ENCODE measurements at places on chromosomes 2 and 18.

- no peak for DNase-seq
Observed at GRCh38 chr2:199405241-199405640, 52.5 kb downstream of the SATB2 start.

- DNase-seq: no peak
Observed at GRCh38 chr2:120984046-120984445, 248.4 kb downstream of the GLI2 start.

GRCh38 chr2:170298115-170298514 lies 120.2 kb downstream of the MYO3B start:
- DNase-seq: no peak

- no peak for DNase-seq
Observed at GRCh38 chr2:202425036-202425435, 48.9 kb downstream of the BMPR2 start.

DNA sequence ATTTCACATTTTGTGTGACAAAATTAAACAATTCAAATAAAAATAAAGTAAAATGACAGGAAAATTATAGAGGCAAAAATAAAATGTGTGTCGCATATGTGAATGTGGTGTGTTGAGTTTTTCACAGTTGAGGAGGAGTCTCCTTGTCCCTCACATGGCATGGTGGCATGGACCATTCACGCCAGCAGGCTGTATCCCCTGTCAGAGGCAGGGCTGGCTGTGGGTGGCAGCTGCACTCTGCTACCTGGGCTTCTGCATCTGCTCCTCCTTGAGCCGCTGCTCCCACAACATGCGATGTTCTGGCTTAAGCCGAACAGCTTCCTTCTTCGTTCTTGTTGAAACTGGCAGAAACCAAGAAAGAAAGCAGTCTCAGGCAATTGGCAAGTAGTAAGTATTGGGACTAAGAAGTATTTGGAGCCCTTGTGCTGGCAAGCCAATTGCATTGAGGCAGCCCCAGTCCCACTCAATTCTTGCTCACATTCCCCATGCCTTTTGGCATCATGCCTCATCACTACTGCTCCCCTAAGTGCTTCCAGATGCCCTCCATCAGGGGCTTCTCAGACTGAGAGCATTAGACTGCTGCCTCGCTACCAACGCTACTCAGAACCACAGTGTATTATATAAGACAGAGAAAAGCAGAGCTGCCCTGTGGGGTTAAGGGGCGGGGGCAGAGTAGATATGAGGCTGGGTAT lies 177.9 kb upstream of the NABP1 start:
- no peak for DNase-seq

GRCh38 chr2:192544371-192544955 lies 349.7 kb upstream of the TMEFF2 start:
- DNase-seq: no peak

DNA sequence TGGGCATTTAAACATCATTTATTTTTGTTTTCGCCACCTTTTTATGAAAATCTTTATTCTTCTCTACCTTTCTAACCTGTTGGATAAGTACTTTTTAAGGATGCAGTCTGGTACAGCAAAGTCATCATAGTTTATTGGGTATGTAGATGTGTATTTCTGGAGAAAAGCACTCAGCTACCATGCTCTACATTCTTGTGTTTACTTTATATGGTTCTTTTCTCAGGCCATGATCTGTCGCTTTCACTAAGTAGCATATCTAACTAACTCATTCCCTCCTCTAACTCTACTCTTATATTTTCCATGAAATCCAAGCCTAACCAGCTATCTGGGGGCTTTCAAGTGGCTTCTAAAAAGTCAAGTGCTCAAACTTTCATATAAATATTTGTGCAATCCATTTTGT lies 25.3 kb upstream of the SETBP1 start:
- no peak for DNase-seq

DNA sequence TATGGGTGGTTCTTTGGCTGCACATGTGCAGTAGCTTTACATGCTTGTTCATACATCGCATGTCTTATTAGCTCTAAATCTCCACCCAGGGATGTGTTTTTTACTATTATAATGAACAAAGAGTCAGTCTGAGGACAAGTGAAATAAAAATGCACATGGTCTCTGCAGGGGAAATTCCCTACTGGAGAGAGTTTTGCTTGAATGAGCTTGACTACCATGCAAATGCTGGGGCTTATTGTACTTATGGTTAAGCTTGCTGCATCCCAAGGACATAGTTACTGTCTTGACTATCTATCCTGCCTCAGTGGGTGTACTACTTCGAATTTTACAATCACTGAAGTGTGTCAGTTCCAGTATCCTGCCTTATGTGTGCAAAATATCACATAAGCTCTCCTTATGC lies 362.7 kb downstream of the TDRD15 start:
- no peak for DNase-seq

DNA sequence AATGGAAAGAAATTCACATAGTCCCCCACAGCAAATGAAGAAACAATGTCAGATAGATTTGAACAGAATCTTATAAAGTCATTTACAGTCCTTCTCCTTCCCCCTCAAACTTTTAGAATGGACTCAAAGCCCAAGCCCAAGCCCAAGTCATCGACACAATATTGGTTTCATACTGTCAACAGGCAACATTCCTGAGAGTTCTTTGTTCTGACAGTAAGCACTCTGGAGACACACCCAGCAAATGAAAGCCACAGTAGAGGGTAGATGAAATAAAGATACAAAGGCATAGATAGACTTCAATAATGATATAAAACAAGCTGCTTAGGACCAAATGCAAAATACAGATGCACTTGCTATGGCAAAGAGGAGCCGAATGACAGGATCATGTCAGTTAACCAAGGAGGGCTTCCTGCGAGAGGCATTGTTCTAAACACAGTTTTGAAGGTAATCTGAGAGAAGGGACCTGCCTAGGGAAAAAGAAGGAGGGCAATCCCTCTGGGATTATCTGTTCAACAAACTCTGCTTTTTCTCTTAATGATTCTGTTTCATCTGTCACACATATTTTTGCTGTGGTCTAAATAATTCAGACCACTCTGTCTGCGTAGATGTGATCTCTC lies 97.1 kb upstream of the MAP4K3 start:
- no peak for DNase-seq

- DNase-seq: no peak
Observed at GRCh38 chr2:212037062-212037461, 501.5 kb downstream of the ERBB4 start.

- DNase-seq: no peak
Observed at GRCh38 chr18:7349181-7349837, 118.4 kb downstream of the LRRC30 start.

- DNase-seq: no peak
Observed at GRCh38 chr18:70452501-70452900, 163.7 kb downstream of the SOCS6 start.

DNA sequence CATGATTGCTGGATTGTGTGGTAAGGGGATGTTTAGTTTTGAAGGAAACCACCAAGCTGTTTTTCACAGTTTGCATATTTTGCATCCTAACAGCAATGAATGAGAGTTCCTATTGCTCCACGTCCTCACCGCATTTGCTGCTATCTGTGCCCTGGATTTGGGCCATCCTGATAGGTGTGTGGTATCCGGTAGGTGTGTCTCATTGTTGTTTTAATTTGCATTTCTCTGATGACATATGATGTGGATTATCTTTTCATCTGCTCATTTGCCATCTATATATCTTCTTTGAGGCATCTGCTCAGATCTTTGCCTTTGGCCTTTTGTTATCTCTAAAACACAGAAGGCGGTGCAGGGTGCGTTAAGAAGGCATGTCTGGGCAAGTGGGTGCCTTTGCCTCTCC lies 73.3 kb downstream of the LONRF2 start:
- no peak for DNase-seq

DNA sequence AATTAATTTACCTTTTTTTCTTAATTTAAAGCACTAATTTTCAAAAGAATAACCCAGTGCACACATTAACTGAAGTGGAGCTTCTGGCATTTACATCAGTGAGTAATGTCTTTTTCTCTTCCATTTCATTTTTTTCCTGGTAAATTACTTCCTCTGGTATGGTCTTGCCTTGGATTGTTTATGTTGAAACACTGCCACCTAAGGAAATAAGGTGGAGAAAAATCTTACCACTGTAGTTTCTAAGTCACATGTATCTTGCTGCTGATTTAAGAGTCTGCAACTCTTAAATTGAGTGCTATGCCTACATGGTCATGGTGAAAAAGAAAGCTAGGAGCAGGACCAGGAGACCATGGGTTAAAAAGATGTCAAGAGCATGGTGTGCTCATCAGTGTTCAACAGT lies 51.0 kb downstream of the TTC27 start:
- no peak for DNase-seq

DNA sequence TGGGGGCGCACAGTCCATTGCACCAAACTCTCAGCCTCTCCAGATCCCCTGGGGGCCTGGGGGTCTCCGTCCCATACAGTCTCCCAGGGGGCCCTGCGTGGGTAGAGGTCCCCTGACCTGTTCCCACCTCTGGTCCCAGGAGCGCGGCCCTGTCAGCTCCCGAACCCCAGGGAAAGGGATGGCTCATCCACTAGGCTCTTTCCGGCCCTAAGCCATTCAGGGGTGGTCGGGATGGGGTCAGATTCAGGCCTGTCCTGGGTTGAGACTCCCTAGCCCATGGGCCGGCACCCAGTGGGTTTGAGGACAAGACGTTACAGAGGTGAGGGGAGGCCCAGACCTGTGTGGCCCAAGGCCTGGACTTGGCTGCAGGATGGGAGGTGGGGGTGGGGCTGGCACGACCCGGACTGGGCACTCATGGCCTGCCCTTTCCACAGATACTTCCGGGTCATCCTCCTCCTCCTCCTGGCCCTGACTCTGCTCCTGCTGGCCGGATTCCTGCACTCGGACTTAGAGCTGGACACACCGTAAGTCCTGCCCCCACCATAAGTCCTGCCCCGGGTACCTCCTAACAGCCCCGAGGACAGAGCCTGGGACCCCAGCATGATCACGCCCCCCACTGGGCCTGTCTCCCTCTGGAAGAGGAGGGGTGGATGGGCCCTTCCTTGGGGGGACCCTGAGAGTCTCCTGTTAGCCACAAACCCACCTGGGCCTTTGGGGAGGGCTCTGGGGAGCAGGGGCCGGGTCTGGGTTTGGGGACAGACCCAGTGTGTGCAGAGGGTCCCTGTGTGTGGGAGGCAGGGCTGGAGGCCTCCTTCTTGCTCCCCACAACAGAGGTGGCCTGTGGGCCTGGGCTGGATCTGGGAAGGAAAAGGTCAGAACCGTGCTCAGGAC lies 10.1 kb upstream of the NEU4 start:
- DNase-seq: no peak

DNA sequence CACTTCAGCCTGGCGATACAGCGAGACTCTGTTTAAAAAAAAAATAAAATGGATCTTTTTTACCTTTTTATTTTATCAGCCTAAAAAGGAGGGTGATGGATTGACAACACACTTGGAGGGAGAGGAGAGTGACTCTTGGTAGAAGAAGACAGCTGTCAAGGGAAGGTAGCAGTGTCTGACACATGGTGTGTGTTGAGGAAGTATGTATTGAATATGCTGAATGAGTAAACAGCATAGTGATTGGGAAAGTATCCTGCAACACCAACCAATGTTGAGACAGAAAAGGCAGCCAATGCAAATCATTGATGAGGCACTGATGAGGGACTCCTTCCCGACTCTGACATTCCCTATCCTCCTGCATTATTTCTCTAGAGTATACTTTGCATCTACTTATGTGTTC lies 306.4 kb downstream of the LPIN1 start:
- no peak for DNase-seq

GRCh38 chr18:70499218-70499691 lies 210.4 kb downstream of the SOCS6 start:
- no peak for DNase-seq

All from epithelial cell of proximal tubule (primary cell).